ENCODE measurements at places on chromosomes 2 and 18.

DNA sequence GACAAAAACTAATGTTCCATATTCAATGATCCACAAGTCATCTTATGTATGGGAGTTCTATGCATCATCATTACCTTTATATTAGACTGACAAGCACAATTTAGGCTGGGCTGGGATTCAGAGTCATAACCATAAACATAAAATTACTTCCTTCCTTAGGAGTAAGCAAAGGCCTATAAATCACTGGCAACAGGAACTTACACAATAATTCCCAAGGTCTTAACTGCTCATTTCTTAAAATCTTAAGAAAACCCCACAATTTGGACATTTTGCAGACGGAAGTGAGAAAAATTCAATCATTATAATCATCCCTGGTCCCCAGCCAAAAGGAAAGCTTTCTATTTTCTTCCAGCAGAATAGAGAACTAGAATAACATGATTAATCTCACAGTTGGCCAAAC is 232.3 kb downstream of the DYM start:
- DNase-seq, result no peak

GRCh38 chr2:133581010-133581760 is 12.9 kb upstream of the NCKAP5 start:
- no peak for DNase-seq

DNA sequence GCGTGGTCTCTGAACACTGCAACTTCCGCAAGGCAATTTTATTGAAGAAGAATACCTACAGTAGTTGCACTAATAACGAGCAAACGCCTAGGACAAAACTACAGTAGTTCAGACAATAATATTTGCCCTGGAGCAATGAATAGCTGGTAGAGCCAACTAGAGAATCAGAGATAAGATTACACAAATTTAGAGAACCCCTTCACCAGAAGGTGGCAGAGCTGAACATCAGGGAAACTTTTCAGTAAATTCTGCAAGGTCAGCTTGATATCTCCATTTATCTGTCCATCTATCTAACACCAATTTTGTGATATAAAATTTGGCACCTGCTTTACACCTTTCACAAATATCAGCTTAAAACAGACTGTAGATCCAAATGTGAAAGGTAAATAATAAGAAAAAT is 43.8 kb downstream of the CDH19 start:
- no peak for DNase-seq

DNA sequence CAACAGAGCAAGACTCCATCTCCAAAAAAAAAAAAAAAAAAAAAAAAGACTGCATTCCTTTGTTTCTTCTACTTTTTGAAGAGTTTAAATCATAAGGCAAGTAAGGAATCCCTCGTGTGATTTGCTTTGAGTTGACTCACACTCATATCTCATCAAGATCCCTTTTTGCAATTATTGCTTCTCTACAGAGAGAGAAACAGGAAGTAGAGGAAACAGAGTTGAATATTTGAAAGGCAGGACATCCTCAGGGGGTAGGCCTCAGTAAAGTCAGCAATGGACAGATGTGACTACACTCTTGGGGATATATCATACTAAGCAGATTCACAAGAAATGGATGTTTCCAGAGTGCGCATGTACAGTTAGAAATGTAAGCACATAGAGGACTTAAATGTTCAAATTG is 11.2 kb upstream of the EFR3B start:
- DNase-seq, result no peak

DNA sequence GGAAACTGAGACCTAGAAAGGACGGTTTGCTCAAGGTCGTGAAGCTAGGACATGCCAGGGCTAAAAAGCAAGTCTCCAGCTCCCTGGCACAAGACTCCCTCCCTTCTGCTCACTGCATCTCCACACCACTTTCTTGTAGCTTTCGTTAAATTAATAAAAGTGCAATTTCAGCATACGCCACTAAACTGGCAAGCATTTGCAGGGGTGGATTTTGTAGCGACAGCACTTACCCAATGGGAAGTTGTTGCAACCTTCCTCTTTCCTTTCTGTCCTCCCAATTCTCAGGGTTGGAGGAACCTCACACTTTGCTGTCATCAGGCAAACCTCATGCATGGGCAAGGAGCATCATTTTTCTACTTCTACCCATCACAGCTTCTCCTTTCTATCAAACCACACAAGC is 7.4 kb upstream of the RHOB start:
- no peak for DNase-seq

DNA sequence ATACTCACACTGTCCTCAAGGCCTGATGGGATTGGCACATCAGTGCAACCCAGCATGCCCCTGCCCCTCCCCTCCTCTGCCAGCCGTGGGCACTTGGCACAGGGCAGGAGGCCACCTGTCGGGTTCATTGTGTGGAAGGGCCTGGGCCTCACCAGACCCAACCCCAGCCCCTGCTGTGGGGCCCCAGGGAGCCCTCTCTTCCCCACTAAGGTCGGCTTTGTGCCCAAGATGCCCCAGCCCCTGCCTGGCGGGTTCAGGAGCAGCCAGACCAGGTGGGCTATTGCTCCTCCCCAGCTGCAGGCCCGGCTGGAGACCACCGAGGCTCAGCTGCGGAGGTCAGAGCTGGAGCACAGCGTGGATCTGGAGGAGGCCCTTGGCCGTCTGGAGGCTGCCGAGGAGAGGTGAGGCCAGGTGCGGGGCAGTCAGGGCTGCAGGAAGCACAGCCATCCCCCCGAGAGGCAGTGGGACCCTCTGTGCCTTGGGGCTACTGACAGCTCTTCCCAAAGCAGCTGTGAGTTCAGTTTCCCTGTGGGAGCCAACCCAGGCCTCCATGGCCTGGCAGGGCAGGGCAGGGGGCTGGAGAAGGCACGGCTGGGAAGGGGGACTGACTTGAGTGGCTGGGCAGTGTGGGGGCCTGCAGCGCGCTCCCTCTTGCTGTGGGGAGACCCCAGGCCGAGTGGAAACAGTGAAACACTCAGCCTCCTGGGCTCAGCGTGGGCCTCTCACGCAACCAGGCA is 16.3 kb downstream of the CROCC2 start:
- DNase-seq, result no peak

DNA sequence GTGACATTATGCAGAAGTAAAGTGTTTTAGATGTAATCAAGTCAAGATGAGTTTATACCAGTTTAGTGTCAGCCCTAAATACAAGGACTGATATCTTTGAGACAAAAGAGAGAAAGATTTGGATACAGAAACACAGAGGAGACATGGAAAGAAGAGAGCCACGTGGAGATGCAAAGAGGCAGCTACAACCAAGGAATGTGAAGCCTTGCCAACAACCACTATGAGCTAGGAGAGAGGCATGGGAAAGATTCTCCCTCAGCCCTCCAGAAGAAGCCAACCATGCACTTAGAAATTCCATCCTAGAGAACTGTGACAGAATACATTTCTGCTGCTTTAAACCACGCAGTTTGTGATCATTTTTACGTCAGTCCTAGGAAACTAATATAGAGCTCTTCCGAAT is 217.2 kb downstream of the DOK6 start:
- DNase-seq, result peak; percentile 35

DNA sequence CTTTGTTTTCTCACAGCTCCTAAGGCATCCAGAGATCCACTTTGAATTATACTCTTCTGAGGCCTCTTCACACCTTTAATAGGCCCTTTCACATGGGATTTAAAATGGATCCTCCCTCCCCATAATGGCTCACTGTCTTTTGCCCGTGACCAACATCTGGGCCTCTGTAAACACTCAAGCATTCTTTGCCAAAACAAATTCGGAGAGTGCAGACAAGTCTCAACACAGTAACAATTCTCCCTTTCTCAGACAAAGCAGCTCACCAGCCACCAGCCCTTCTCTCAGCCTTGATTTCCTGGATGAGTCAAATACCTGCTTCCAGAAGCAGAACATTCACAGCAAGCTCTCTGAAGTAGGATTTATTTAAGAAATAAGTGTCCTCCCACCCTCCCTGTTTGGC is 14.0 kb upstream of the IMP4 start:
- DNase-seq, result no peak

GRCh38 chr2:204315236-204315662 is 230.0 kb upstream of the PARD3B start:
- peak; percentile 23 for DNase-seq

- DNase-seq, result no peak
These were observed 14.1 kb upstream of the GMPPA start for GRCh38 chr2:219484343-219485200.

GRCh38 chr2:189370719-189371118 is 70.6 kb upstream of the WDR75 start:
- DNase-seq, result no peak

GRCh38 chr2:148994341-148994740 is 44.2 kb upstream of the LYPD6B start:
- DNase-seq, result no peak

DNA sequence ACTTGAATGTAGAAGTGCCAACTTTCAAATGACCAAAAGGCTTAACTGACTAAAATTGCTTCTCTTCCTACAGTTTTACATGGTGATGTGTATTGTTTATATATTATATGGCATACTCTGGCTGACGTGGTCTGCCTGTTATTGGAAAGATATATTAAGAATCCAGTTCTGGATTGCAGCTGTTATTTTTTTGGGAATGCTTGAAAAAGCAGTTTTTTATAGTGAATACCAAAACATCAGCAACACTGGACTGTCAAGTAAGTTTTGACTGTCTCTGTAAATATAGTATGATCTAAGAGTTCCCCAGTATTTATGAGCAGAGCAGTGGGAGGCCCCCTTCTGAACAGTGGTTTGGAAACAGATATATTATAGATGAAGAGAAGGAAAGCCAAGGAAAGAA is 26.2 kb downstream of the TMEM87B start:
- no peak for DNase-seq

DNA sequence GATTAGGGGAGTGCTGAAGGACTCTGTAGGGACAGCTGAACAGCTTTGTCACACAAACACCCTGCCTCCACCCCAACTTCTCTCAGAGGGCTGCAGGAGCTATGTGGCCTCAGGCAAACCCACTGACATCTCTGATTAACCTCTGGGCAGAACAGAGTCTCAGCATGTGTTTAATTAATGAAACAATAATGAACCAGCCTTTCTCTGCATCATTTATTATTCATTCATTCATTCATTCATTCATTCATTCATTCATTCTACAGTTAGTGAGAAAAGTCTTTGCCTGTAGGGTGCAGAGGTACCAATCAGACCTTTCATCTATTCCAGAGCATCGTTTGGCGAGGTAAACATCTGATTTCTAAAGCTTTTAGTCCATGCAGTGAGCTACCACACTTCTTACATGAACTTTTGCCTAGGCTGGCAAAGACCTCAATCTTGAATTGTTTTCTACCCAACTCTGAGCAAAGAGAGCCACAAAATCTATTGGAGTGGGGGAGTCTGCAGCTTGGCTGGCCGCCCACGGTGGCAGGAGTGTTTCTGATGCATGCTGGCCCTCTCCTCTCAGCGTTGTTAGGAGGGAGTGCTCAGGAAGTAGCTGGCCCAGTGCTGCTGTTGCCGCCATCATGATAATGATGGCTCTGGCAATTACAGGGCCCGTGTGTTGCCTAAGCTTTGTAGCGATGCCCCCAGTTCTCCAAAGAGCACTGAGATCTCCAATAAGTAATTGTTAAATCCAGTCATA is 198.9 kb downstream of the SMAD7 start:
- DNase-seq, result no peak

DNA sequence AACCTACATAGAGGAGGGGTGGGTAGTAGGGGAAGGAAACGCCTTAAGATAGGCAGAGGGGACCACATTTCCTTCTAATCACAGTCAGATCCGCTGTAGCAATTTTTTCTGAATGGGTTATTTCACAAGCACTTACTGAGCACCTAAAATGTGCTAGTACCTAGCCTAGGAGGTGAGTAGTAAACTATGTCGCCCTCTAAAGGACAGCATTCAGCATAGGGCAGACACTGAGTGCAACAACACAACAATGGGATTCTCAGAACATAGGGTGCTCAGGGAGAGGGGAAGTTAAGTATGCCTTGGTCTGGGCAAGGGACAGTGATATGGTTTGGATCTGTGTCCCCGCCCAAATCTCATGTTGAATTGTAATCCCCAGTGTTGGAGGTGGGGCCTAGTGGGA is 166.1 kb upstream of the RAB6C start:
- DNase-seq, result no peak

DNA sequence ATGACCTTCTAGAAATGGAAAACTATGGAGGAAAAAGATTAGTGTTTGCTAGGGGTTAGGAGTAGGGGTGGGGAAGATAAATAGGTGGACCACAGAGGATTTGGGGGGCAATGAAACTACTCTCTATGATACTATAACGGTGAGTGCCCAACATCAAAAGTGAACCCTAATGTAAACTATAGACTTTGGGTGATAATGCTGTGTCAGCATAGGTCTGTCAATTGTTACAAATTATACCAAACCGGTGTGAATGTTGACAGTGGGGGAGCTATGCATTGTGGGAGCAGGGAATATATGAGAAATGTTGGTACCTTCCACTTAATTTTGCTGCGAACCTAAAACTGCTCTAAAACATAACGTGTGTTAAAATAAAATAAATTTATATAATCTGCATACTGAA is 180.3 kb downstream of the ALK start:
- DNase-seq, result no peak

DNA sequence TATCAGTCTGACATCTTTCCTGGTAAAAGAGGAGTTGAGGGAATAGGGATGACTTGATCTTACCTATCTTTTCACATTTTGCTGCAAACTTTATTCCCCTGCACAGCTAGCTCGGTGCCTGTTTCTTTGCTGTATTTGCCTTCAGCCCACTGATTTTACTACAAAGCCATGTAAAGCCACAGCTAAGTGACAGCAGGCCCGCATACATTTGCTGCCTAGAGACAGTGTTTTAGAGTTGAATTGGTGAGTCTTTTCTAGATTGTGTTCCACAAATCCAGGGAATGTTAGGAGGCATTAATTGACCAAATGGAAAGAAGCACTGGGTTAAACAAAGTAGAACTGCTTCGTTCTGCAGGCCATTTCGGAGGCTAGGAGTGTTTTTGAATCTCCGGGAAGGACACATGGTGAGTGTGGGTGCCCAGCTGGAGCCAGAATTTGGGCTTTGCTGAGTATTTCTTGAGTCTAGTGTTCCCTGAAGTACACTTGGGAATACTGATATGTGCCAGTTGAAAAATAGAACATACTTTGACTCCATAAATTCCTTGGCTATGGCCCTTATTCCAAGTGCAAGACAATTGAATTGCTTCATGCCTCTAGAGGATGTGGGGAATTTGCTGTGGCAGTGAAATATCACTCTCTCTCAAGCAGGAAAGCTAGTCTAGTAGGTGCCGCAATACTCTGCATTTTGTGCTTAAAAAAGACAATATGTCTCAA is 329.8 kb downstream of the PTPRM start:
- no peak for DNase-seq

GRCh38 chr2:193228276-193228675 is 1033.5 kb upstream of the TMEFF2 start:
- DNase-seq, result no peak

All from AG09309 (cell line).